ENCODE measurements at places on chromosomes 2 and 18. TPM values are rescaled to one million over a fixed set of nuclear protein-coding genes. Genes with fewer than 3 reads are reported as not detected.

- no peak for DNase-seq
Observed at GRCh38 chr18:23133860-23134779, 1.2 kb upstream of the CABLES1 start.

GRCh38 chr18:67935638-67936037, 419.1 kb upstream of the DSEL start:
- no peak for DNase-seq

- no peak for DNase-seq
Observed at GRCh38 chr18:70181725-70182124, 23.8 kb downstream of the RTTN start.

GRCh38 chr2:2041256-2041824, 289.7 kb downstream of the MYT1L start:
- DNase-seq, result peak; percentile 32

- DNase-seq, result no peak
Observed at GRCh38 chr2:108776475-108776874, 10.1 kb upstream of the CCDC138 start.

GRCh38 chr2:218959761-218960308, 369 bp downstream of the CDK5R2 start:
- no peak for DNase-seq

DNA sequence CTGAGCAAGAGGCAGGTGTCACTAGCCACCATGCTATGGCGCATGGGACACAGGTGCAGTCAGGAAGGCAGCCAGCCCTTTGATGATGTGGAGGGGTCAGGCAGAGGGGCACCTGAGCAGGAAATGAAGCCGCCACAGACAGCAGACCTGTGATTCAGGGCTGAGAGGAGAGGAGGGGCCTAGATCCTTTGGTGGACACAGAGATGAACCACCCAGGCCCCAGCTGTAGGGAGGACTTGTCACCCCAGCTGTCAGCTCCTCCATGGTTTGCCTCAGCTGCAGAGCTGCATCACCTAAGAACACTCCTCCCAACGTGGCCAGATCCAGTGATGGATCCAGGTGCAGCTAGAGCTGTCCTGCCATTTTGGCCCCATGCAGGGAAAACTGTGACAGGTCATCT, 11.6 kb downstream of the ASB18 start:
- DNase-seq, result no peak

DNA sequence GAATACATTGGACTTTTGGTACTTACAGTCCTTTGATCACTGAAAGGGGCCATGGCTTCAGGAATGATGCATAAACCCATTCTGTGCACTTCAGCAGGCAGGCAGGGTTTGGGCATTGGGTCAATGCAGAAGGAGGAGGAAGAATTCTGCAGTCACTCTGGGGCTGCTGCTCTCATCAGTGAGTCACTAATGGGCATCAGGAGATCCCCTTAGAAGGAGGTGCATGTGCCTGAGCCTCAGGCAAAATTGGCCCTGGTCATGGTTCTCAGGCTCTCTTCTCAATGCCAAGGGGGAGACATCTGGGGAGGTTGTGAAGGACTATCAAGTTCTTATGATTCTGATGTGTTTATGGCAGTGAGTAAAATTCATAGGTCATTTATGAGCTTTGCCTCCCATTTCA, 52.0 kb upstream of the TNP1 start:
- no peak for DNase-seq

Gene MROH2A
- not detected for total RNA-seq

Gene TFCP2L1
- 1.2 TPM for total RNA-seq

Gene ATAD2B
- total RNA-seq, result 21.4 TPM

Data from umbilical cord (tissue), 2 donors.